Activated CD4-positive, alpha-beta T cell treated with anti-CD3 and anti-CD28 coated beads, Interleukin-2, amount 10 ng/mL, durations not matched to agents 7 days and 5 days (primary cell): ENCODE measurements at places on chromosomes 2 and 18. TPM values are rescaled to one million over a fixed set of nuclear protein-coding genes. Genes with fewer than 3 reads are reported as not detected.

GRCh38 chr2:54767921-54768320, 44.5 kb downstream of the EML6 start:
- no peak for DNase-seq

The PID1 gene
- not detected for total RNA-seq

- DNase-seq, result no peak
Observed at GRCh38 chr2:171515672-171516298, 6.5 kb upstream of the CYBRD1 start.

DNA sequence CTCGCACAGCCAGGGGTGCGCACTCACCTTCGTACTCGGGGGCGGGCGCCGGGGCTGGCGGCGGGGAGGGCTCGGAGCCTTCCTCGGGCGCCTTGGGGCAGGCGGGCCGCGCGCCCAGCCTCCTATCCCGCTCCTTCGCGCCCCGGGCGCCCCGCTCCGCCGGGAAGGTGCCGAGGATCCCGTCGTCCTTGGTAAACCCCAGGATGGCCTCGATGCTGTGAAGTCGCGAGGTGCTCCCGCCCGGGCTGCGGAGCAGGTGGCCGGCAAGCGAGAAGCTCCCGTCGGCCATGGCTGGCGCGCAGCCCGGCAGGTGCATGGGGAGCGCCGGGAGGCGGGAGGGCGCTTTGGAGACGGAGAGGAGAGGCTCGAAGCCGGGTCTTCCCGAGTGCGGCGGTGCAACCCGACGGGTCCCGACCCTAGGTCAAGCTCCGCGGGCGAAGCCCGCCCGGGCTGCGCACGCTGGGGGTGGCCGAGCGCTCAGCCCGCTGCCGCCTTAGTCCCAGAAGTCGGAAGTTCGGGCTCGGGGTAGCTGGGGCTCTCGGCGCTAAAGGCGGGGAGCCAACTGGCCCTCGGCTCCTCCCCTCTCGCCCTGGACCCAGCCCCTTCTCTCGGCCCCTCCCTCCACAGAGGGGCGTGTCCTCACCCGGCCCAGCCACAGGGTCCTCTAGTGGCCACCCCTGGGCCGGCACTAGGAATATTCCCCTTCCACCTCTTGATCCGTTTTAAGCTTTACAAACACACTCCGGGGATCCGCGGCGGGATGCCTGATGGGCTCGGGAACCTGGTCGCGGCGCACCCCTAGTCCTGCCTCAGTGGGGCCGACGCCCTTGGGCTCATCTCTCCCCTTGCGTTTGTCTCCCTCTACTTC, at the start of gene RAX:
TSS of gene RAX (minus strand) at position 564 of the 868 bp plus-strand sequence. CDS start at position 316, 248 bp downstream.
- DNase-seq, result no peak

DNA sequence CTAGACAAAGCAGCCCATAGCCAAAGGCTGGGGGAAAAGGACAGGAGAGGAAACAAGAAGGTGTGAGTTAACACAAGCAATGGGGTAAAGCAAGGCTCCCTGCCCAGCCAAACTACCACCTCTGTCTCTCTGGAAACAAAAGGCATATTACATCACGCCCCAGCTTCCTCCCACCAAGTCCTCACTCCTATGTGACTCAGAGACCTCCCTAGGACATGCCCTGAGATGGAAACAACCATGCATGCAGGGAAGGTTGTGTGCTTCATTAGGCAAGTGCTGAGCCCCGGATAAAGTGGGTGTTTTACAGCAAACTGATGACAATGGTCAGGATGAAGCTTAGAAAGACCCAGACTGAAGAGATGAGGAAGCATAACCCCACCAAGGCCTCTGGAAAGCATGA, 9.0 kb upstream of the ATRAID start:
- no peak for DNase-seq

The GALNT13 gene
- not detected for total RNA-seq

DNA sequence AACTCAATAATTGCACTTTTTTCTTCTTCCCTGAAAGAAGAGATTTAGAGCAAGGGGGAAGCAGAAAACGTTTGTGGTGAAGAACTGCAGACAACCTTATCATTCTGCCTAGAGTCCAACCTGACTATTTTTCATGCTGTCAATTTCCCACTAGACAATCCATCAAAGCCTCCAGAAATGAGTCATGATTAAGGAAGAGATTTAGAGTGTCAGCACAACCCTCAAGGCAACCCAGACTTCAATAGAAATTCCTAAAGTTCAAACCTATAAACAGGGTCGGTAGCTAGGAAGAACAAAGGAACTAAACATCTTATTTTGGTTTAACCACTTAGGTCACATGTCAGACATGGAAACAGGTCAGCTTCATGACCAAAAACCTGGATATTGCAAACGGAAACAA, 86.9 kb downstream of the SLC25A12 start:
- DNase-seq, result no peak

DNA sequence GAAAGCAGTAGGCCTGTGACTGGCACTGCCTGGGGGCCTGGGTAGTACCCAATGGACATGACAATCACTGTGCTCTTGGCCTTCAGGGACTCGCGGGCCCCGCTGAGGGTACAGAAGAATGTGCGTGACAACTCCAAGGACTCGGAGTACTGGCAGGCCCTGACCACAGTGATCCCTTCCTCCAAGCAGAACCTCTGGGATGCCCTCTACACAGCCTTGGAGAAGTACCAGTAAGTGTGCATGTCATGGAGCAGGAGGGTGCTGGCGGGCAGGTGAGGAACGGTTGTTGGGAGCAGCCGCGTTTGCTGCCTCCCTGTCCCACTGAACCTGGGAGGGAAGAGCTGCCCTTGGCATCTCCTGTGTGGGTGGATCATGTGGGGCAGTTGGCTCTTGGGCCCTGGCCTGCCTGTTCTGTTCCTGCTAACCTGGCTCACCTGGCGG, 23.3 kb downstream of the OTOF start:
- no peak for DNase-seq

- DNase-seq, result no peak
Observed at GRCh38 chr2:78262713-78263375, 740.7 kb upstream of the LRRTM4 start.

DNA sequence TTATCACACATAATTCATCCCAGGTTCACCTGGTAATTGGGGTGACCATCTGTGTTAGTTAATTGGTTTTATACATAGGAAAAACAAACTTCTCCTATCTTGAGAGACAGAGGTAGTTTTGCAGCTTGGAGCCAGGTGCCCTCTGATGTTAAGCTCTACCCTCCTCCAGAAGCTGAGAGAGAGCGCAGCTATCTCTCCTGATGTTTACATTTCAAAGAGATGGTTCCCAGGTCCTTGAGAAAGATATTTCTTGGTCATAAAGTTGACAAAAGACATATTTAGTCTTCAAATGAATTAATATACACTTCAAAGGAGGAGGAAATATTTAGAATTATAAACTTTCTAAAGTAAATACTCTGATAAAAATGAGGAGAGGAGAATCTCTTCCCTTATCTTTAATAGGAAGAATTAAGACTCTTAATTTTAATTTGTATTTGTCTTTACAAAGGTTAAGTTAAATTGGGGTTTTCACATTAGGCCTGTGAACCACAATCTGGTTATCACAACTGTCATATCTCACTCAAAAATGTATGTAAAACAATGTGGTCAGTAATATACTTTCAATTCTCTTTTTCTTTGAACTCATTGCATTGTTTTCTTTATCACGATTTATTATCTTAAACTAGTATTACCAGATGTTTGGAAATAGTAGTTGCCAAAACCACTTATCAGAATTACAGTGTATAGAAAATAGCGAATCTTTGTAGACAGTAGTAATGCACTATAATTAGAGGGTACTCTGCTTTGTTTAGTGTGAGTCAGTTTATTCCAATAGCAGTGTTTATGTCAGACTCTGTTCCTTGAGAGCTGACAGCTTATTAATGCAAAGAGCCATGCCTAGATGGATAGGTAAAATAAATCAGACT, 26.8 kb downstream of the SERPINB4 start:
- DNase-seq, result no peak

The SMPD4 gene
- 71.3 TPM for total RNA-seq

DNA sequence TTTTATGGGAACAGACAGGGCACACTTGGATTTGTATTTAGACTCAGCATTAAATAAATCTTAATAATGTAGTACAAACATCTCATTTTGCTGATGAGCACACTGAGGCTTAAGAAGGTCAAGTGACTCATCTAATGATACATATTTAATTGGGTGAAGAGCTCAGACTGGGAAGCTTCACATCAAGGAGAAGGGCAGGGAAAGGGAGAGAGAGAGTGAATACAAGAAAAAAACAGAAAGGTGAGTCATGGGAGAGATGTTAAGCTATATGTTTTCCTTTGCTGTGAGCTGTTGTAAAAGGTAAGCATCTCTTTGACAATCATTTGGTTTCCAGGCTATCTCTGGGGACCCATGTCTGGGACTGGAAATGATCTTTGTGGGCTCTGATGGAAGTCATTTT, 277.8 kb downstream of the SETBP1 start:
- DNase-seq, result no peak

DNA sequence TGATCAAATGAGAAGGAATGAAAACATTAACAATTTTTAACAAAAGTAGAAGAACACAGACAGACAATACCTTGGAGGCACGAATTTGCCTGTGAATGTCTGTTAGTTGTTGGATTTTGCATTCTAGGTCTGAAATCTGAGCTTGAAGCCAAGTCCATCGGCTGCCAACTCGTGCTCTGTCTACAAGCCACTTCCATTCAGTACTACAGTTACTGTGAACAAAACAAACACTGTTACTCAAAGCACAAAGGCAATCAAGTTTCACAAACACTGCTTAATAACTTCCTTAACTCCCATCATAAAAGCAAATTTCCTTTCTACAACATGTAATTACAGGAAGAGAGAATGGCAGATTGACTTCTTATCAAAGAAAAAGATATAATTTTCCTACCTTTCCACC, 42.2 kb downstream of the KANSL1L start:
- no peak for DNase-seq

DNA sequence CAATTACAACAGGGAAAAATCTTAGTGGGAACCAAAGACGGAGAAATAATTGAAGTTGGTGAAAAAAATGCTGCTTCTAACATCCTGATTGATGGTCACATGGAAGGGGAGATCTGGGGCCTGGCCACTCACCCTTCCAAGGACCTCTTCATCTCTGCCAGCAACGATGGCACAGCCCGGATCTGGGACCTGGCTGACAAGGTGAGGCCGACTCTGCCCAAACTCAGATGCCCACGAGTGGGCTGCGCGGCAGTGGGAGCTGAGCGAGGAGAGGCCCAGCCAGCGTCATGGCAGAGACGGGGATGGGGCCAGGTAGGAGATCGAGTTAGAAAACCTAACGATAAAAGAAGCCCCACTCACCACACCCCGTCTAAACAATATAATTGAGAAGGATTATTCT, 87.7 kb downstream of the RTN4 start:
- DNase-seq, result no peak

GRCh38 chr18:24027156-24027827, 12.7 kb downstream of the TTC39C start:
- no peak for DNase-seq

GRCh38 chr2:152126664-152127063, 27.8 kb upstream of the CACNB4 start:
- no peak for DNase-seq

DNA sequence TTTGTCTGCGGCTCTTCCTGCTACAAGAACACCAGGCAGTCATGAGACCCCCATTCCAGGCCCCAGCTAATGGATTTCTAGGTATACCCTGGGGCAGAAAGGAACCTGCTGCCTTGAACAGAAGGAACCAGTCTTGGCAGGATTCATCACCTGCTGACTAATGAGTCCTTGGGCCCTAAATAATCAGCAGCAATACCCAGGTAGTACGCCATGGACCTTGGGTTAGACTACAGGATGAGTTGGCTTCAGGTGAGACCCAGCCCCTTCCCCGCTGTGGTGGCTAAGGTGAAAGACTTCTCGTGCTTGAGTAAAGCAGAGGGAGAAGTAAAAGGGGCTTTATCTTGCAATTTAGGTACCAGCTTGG, 105.0 kb downstream of the SPIRE1 start:
- no peak for DNase-seq

DNA sequence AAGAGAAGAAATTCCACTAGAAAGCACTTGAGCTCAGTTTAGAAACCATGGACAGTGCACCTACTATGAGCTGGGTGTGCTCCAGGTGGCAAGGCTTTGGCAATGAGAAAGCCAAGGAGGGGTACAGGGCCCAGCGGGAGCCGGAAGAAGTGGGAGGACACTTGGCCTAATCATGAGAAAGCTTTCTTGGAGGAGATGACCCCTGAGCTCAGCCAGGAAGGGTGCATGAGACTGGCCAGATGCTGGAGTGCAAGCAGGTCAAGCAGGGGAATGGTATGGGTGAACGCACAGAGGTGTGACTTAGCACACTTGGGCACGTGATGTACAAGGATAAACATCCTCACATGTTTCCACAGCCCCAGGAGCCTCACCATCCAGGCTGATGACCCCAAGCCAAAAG, 97.2 kb upstream of the GLI2 start:
- DNase-seq, result no peak

DNA sequence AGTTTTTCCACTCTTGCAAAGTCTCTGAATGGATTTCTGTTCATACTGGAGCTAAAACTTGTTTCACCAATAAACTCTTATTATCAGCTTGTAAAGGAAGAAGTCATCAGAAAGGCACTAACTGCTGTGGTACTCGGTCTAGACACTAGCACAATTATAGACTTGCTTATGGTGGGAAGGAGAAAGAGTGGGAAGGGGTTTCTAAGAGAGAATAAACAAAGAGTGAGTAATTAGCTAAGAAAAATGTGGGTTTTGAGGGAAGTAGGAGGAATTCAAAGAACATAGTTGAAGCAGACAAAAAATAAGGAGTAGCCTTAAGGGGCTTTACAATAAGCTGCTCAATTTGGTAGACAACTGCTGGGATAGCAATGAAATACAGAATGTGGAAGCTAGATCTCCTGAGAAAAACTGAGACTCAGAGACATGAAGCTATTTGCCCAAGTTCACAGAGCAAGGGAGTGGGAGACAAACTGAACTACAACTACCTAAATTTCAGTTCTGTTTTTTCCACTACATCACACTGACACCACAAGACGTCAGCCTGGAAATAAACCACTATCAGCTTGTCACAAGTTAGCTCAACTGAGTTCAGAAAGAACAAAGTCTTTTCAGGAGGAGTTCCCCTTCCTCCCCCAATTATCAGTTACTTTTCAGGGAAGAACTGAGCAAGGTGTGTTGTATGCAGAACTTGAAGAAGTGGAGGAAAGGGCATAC, 59.7 kb downstream of the MAP4K3 start:
- peak; percentile 7 for DNase-seq

DNA sequence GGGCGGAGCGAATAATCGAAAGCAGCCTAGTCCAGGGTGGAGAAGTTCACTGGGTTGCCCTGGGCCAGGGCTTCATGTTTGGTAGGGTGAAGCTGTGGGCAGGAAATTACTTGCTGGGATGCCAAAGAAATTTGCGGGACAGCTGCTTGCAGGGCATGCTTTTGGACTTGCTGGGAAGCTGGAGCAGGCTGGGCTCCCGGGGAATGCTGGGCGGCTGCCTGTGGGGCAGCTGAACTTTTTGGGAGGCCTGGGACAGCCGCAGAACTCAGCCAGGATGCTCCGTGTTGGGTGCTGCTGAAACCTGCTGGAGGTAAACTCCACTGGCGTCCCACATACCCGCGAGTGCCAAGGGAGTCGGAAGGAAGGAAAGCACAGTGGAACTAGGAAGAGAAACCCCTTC, 31.9 kb downstream of the ASB1 start:
- no peak for DNase-seq

The TEX44 gene
- total RNA-seq, result not detected

The RGPD4 gene
- not detected for total RNA-seq

GRCh38 chr2:148259674-148260073, 238.8 kb downstream of the MBD5 start:
- DNase-seq, result no peak
